Right lung (tissue), 10 donors: ENCODE measurements at places on chromosomes 12 and 14.

DNA sequence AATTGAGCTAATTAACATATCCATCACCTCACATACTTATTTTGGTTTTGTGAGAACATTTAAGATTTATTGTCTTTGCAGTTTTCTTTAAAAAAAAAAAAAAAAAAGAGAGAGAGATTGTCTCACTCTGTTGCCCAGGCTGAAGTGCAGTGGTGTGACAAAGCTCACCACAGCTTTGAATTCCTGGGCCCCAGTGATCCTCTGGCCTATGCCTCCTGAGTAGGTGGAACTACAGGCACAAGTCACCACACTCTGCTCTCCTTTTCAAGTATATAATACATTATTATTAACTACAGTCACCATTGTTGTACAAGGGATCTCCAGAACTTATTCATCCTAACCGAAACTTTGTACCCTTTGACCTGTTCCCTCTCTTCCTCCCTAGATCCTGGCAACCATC, 64.0 kb downstream of the NUMB start:
- no peak for DNase-seq

- no peak for DNase-seq
Observed at GRCh38 chr12:2806700-2807099, 5.8 kb upstream of the ITFG2 start.

- DNase-seq = no peak
Observed at GRCh38 chr14:69693801-69694729, 72.9 kb upstream of the SRSF5 start.

DNA sequence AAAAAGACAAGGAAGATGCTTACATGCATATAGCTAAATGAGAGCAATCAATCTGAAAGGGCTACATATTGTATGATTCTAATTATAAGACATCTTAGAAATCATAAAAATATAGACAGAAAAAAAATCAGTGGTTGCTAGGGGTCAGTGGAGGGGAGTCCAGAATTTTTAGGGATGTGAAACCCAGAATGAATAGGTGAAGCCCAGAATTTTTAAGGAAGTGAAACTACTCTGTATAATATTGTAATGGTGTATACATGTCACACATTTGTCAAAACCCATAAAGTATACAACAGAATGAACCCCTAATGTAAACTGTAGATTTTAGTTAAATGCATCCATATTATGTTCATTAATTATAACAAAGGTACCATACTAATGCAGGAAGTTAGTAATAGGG, 713.2 kb downstream of the FLRT2 start:
- no peak for DNase-seq

- peak; percentile 56 for DNase-seq
Observed at GRCh38 chr14:75315144-75315543, 36.5 kb downstream of the FOS start.

DNA sequence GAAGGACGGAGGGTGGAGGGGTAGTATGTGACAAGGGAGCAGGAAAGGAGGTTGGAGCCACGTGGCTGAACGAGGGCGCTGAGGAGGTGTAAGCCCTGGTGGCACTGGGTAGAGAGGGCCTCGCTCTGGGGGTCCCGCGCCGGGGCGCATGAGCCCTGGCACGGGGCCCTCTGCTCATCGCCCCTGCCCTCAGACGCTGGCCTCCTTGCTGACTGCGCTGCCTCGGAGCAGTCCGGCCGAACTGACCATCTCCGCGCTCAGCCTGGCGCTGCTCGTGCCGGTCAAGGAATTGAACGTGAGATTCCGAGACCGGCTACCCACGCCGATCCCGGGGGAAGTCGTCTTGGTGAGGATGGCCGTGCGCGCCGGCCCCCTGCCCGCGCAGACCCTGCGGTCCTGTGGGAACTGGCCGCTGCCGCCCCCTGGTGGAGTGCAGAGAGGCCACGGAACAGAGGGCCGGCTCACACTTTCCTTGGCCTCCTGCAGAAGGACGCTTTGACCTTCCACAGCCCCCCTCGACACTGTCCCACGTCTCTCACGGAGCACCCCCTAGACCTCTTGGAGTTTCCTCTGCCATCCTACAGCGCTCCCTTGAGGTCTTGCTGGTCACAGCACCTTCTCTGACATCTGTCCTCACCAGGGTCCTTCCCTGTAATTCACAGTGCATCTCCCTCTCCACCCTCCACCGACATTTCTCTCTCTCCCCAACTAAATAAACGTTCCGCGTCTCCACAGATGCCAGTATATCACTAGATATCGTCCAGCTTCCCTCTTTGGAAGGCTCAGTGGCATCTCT, 10.5 kb downstream of the ARHGEF25 start:
- DNase-seq = peak; percentile 51

DNA sequence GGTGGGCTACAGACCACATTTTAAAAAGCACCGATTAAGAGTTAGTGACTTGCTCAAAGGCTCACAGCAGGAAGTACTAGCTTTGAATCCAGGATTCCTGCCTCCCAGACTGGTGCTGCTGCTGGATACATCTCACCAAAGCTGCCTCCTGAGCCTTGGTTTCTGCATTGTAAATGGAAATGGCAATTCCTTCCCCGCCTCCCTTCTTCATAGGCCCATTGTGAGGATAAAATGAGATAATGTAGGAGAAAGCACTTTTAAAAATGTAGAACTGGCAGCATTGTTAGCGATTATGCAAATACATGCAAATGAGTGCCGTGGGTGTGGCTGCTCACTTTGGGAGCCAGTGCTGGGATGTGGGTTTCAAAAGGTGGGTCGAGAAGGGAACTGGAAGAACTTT, 15.4 kb downstream of the PDE1B start:
- DNase-seq = no peak

DNA sequence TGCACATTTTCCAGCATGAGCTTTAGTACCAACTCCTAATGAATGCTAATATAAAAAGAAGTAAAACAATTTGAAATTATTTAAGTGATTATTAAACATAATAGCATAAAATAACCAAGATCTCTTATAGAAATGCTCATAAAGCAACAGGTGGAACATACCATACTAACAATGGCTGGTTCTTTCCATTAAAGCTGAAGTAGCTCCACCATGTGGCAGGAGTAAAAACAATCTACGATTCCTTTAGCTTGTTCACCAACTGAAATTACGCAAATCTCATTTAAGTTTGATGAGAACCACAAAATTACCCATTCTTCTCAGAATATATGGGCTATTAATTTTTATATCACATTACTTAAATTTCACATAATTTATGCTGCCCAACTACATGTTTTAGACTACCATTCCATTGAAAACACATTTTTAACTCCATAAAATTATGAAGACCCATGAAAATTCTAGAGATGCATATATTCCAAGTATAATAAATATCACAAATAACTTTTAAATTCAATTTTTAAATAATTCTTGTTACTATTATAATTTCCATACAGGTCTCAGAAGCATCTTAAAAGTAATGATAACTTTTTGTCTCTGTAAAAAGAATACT, 213.6 kb downstream of the DAD1 start:
- no peak for DNase-seq

DNA sequence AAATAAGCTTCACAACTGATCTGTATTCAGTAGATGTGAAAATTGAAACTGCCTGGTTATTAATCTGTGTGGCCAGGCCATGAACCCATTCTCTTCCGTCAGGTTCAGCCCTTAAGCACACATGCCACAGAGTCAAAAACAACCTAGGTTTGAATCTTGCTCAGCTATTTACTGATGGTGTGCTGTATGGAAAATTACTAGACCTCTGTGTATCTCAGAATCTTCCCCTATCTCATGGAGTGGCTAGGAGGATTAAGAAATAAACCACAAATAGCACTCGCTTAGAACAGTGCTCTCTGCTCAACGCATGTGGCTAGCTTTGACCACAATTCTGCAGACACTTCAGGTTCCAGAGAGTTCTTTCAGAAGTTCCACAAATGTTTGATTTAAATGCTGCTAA, 240.7 kb upstream of the PLEKHG7 start:
- DNase-seq = no peak

GRCh38 chr12:83074358-83074894, 387.7 kb downstream of the TMTC2 start:
- no peak for DNase-seq

- DNase-seq = no peak
Observed at GRCh38 chr14:21702316-21702715, 28.7 kb upstream of the OR4E1 start.

- no peak for DNase-seq
Observed at GRCh38 chr12:33514893-33515292, 75.3 kb upstream of the SYT10 start.

DNA sequence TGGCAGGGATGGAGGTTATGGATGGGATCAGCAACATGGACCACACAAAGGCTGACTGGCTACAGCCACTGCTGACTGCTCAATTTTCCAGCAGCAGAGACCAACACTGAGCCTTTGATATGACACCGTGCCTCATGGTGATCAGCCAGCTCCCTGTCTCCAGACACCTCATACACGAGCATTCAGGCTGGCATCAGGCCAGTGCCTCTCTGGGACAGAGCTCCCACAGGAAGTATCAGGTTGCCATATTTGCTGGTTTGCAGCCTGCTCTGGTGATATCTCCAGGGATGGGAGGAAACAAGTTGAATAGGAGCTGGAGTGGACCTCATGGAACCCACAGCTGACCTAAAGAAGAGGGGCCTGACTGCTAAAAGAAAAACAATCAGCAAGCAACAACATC, 471.2 kb upstream of the ATXN7L3B start:
- DNase-seq = no peak

- no peak for DNase-seq
Observed at GRCh38 chr12:43277651-43278540, 274.1 kb downstream of the ADAMTS20 start.

DNA sequence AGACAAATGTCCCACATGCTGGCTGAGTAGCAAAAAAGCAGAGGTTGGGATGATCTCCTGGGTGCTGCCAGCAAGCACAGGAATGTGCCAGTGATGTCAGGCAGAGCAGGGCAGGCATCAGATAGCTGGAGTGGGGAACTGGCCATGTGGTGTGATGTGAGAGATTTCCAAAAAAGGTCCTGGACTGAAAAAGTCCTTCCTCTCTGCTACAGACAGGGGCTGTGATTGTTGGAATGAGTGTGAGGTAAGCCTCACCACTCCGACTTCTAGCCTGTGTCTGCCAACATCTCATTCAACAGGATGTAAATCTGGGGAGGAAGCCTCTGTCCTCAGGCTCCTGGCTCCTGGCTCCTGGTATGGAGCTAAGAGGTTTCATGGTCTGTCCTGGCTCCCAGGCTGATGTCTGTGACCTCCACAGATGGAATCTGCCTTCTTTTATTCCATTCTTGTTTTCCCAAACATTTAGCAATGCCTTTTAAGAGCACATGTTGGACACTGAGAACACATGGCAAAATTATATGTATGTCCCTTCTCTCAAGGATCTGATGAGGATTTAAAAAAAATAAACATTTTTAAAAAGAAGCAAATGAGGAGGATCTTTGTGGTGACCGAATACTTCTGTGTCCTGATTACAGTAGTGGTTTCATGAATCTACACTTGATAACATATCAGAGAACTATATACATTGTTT, 50.1 kb upstream of the STK38L start:
- no peak for DNase-seq

DNA sequence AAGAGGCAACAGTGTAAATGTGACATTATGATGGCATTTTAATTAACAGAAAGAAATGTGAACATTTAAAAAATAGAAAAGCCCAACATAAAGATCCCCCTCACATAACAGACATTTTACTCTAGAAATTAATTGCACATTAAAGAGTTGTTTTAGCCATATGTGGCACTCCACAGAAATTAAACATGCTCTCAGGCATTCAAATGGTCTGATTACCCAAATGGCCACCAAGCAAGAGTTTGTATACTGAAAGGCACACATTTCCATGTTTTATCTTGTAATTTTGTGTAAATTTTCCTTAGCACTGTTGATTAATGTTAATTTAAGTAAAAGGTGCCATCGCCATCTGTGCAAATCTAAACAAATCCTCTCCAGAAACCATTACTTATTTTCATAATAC, 43.5 kb downstream of the GTF2A1 start:
- DNase-seq = no peak

DNA sequence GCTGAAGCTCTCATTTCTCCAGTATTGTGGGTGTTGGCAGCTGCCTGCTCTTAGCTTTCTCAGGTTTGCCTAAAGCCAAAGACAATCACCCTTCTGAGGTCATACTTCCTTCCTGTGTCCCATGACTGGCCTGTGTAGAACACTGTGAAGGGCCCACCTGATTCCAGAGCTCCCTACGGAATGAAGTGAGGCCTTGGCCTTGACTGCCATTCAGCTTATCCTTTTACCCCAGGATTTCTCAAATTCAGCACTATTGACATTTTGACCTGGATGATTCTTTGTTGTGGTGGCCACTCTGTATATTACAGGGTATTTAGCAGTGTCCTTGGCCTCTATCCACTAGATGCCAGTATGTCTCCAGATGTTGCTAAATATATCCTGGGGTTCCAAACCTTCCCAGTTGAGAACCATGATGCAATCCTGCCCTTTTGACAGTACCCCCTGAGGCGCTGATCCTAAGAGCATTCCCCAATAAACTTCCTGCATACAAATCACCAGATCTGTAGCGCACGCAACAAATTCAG, 112.3 kb upstream of the KRR1 start:
- no peak for DNase-seq

- DNase-seq = no peak
Observed at GRCh38 chr14:71400871-71401321, 493.6 kb downstream of the PCNX1 start.

- peak; percentile 83 for DNase-seq
Observed at GRCh38 chr14:52348776-52349175, 34.7 kb downstream of the PTGER2 start.

DNA sequence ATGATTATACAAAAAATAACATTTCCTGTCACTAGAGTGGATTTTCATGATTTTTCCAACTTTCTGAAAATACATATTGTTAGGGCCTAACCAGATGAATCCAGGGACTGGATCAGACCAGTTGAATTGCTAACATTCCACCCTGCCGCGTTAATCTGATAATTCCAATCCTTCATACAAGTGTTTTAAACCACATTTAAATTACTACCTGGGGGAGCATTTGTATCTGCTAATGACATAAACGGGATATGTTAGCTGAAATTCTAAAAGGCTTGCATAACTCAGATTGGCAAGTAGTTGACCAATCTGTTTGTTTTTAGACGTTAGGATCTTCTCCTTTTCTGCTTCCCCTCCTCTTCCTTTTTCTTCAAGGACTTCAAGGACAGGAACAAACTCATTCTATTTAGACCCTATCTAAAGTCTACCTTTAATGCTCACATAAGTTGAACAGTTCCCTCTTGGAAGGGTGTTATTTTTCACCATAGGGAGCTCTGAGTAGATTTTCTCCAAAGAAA, 239.0 kb downstream of the ADAMTS20 start:
- no peak for DNase-seq

DNA sequence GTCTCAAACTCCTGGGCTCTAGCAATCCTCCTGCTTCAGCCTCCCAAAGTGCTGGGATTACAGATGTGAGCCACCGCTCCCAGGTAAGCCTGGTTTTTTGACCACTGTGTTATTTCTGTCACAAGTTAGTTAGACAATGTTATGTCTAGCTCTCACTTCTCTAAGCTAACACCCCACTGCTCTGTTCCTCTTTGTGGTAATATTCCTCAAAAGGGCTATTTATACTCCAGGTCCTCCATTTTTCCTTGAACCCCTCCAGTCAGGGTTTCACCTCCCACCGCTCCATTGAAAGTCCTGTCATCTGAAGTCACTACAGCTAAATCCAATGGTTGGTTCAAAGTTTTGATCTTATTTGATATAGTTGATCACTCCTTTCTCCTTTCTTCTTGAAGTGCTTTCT, 5.1 kb downstream of the IRAK3 start:
- no peak for DNase-seq

- no peak for DNase-seq
Observed at GRCh38 chr14:40053416-40053815, 621.2 kb upstream of the FBXO33 start.

- no peak for DNase-seq
Observed at GRCh38 chr12:70520847-70521246, 116.4 kb downstream of the PTPRB start.
